ENCODE measurements at places on chromosomes 5 and 9.

DNA sequence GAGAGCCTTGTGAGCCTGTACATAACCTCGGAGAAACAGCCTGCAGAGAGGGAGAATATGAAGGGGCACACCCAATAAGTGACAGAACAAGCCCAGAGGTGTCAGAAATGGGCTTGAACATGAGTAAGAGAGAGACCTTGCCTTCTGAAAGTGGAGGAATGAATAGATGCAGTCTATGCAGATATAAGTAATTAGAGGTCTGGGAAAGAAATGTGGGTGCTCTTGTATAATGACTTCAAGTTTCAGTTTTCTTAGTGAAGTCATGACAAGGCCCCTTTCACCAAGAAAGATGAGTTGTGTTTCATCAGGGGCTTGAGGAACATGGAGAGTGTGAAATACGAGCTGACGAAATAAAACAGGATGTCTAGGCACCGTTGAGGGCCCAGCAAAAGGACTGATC is 15.1 kb downstream of the GRAMD2B start:
- no peak for DNase-seq

- DNase-seq, result no peak
Observed at GRCh38 chr5:3288325-3288724, 307.3 kb upstream of the IRX1 start.

DNA sequence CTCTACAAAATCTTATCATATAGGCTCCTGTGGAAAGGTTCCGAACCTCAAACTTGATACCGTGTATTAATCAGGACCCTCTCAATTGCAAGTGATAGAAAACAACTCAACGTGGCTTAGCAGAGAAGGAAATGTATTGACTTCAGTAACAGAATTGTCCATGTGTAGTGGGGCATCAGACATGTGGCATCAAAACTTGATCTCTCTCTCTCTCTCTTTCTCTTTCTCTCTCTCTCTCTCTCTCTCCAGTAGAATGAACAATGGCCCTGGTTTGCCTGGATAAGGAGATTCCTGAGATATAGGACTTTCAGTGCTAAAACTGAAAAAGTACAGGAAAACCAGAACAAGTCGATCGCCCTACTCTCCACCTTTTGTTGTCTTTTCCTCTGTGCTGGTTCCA is 168.2 kb downstream of the DRD1 start:
- no peak for DNase-seq

DNA sequence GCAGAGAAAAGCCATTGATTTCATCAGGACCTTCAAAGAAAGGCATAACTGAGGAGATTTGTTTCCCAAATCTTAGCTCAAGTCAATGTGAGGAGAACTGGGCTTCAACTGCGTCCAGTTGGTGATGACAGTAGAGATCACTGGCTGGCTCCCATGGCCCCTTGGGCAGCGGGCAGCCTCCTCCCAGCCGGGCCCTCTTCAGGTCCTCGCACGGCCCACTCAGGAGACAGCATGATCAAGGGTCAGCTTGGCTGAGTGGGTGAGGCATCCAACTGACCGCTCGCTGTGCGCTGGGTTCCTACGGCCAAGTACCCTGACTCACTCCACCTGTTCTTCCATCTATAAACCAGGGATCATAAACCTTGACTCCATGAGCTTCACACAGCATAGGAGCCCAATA is 274.0 kb downstream of the NSG2 start:
- DNase-seq, result no peak

GRCh38 chr5:140182075-140182711 is 7.2 kb downstream of the CYSTM1 start:
- no peak for DNase-seq

DNA sequence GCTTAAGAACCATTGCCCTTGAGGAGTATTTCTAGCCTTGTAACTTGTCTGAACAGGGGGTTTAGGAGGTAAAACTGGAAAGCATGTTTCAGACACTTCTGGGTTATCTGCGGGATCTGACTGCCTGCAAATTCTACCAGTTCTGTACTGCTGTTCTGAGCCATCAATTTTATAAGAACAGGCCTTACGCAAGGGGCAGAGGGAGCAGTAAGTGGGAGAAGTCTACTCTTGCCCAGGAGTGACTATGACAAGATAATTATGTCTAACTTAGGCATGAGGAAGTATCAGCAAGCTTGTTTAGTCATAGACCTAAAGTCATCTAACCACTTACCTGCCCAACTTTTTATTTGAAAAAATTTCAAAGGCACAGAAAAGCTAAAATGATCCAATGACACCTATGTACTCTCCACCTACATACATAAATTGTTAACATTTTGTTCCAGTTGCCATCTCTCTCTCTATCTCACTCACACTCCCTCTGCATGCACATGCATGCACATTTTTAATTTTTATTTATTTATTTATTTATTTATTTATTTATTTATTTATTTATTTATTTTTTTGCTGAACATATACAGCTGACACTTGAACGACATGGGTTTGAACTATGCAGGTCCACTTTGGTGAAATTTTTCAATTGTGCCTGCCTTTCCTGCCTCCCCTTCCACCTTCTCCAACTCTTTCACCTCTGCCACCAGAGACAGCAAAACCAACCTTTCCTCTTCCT is 18.4 kb upstream of the DEPDC1B start:
- DNase-seq, result no peak

DNA sequence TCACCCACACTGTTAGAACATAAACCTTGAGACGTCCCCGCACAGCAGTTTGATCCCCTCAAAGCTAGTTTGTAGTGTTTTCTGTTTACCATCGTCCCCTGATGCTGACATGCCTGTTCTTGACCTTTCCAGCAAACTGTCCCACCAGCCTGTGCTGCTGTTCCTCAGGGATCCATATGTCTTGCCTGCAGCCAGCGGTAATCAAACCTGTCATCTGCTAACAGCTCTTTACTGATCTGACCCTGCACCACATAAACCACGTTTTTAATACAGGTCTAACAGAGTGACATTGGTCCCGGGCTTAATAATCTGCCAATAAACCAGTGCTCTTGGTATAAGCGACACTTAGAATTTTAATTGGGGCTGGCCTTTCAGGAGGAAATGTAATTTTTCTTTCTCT is 34.7 kb downstream of the PPIC start:
- no peak for DNase-seq

DNA sequence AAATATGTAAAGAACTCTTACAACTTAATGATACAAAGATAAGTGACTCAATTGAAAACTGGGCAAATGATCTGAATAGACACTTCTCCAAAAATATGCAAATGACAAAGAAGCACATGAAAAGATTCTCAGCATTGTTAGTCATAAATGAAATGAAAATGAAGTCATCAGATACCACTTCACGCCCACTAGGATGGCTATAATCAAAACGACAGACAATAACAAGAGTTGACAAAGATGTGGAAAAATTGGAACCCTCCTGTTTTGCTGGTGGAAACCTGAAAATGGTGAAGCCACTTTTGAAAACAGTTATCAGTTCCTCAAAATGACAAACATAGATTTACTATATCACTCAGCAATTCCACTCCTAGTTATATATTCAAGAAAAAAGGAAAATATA is 7.9 kb upstream of the SYK start:
- no peak for DNase-seq

DNA sequence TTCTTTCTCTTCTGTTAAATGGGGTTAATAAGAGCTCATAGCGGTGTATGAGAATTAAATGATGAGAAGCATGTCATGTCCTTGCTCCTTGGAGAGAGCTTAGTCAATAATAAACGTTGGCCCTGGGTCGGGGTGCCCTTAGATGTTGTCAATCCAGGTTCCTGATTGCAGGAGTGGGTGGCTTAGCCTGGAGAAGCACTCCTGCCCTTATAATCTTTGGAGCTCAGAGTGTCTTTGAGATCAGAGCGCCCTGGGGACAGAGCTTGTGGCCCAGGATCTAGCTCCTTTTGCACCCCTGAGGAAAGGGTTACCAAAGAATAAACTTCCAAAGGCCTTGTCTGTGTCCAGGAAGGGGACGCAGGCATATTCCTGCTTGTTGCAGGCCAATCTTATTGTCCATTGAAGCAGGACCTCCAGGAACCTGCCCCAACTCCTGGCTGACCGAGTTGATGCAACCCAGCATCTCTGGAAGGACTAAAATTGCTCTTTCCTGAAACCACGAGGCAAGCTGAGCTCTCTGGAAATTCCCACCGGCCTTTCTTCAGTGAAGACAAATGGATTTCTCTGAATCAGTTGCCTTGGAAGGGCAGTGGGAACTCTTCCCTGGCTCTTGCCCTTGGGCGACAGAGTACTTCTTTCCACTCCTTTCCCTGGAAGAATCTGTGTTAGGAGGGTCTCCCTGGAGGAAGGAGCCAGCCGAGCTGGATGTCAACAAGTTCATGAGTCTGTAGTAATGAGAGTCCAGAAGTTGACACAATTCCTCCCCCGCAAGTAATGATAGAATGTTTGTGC is 6.4 kb upstream of the AMBP start:
- no peak for DNase-seq

DNA sequence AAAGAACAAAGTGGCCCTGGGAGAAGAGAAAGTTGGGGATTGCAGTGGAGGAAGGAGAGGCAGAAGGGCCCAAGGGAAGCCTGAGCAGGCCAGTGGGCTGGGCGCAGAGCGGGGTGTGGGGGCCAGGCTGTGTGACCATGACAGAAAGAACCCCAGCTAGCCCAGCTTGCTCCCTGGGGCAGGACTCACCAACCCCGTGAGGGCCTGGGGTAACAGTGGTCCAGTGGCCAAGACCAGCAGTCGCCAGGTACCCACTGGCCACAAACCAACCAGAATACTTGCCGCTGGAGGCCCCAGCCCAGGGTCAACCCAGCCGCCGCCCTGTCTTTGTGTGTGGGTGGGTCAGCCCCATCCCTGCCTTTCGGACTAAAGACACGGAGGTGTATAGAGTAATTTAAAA is 146.5 kb downstream of the CACNA1B start:
- no peak for DNase-seq

DNA sequence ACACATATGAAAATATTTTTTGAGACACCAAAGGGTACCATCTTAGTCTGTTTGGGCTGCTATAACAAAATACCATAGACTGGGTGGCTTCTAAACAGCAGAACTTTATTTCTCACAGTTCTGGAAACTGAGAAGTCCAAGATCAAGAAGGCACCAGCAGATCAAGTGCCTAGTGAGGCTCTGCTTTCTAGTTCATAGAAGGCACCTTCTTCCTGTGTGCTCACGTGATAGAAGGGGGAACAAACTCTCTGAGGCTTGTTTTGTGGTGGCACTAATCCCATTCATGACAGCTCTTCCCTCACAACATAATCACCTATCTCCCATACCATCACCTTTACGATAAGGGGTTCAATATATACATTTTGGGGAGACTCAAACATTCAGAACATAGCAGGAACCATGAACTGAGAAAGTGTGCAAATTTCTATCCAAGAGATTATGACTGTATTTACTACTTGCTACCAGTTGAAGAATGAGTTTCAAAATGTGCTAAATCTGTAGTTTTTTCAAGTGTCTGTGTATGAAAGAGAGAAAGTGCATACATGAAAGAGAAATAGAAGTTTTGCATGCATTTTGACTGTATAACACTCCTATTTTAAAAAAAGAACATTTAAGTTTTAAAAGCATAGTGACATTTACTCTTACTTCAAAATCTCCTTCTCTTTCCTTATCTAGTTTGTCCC is 207.3 kb downstream of the PARP8 start:
- no peak for DNase-seq

- peak; percentile 15 for DNase-seq
Observed at GRCh38 chr9:80175286-80176150, 603.8 kb downstream of the TLE4 start.

GRCh38 chr5:37900692-37901091 is 60.9 kb upstream of the GDNF start:
- no peak for DNase-seq

GRCh38 chr5:141960018-141960417 is 2.0 kb upstream of the PCDH12 start:
- DNase-seq, result no peak

GRCh38 chr5:149886692-149887470 is 57.7 kb downstream of the PDE6A start:
- DNase-seq, result no peak

DNA sequence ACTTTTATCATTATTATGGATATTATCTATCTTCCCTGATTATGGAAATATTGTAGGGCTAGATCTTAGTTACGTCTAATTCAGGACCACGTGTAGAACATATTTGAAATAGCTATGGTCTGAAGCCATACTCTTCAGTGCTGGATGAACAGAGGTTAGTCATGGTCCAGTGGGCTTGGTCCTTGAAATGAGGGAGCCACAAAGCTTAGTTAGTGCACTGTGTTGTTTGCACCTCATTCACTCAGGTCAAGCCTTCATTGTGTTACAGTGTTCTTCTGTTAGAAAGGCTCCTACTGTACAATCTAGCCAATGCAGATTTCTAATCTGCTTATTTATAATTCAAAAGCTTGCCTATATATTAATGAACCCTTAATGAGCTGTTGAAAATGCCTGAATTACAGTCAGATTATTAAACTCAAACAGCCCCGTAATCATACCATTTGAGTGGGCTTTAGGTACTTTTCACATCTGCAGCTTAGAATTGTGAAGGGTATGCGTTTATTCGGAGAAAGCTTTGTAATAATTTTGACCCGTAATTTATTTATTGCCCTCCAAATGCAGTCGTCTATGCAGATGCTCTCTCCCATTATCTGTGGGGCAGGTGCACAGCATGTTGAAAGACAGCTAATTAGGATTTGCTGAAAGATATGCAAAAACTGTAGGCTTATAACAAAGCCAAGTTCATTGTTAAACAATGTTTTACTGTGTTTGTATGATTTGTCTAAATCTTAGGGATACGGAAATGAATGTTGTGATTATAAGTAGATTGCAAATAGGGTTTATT is 164.9 kb downstream of the PBX3 start:
- DNase-seq, result no peak

- no peak for DNase-seq
Observed at GRCh38 chr5:88657906-88658775, 224.8 kb downstream of the MEF2C start.

DNA sequence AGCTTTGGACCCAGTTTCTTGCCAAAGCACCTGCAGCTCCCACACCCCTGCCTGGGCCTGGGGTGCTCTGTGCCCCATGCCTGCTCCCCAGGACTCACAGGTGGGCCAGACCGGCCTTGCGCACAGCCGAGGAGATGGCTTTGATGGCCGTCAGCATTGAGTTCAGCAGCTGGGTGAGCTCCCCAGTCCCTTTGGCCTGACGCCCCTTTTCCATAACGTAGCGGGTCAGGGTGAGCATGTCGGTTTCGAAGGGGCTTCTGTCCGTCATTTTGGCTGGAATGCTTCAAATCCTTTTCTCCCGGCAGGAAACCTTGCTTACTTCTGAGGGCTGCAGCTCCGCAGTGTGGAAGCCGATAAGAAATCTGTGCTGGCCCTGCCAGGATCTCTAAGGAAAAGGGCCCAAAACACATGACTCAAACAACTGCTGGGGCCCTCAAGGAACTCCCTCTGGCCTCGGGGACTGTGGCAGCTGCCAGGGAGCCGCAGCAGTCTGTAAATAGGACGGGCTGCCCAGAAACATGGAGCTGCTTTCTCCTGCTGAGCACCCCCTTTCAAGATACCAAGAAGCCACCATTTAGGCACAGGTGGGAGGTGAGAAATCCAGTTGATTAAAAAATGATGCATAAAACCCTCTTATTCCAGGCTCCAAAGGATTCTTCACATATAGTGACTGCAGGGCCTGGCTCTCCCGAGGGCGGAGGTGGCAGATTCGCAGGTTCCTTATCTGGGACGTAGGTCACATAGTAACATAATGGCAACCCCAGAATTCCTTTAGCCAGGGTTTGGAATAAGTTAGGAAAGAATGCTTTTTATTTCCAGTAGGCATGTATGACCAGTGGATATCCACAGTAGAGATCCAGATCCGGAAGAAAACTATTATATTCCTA is at the start of gene FBP2:
FBP2 (minus strand) TSS at position 366 of the 887 bp plus-strand sequence; CDS start at position 268, 98 bp downstream.
- DNase-seq, result no peak

GRCh38 chr5:173823721-173824567 is 64.2 kb upstream of the CPEB4 start:
- no peak for DNase-seq

All from CD4-positive, alpha-beta T cell treated with Interleukin-4 for 1 hour (primary cell).